LNCaP clone FGC (cell line): ENCODE measurements at places on chromosomes 5 and 9.

GRCh38 chr5:4097199-4097598 lies 501.6 kb downstream of the IRX1 start:
- DNase-seq: no peak

DNA sequence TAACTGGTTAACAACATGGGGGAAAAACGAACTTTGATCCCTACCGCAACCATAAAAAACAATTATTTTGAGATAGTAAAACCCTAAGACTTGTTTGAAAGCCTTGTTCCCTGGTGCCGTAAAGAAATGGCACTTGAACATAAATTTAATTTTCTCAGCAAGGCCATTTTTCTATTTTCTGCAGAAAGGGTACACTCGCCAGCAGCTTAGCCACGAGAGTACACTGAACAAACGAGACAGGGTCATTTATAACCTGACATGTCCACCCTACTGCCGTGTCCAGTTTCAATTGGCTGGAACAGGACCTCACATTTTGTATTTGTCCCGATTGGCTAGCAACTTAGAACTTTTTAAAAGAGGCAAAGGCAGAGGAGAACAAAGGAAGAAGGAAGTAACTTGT lies 26.8 kb downstream of the FBXW11 start:
- no peak for DNase-seq

DNA sequence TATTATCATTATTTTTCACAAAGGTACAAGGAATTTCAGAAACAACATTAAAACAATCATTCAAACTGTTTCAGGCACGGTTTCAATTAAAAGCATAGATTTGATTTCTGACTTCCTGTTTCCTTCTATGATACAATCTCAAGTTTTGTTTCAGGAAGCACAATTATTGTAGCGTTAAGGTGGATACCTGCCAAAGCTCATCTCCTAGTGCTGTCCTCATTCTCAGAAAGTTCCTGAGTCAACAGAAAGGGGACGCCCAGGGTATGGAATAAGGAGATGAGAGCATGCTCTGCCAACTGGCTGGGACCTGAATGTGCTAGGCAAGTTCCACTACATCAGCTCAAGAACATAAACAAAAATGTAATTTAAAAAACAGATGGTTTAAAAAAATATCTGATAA lies 2.0 kb upstream of the TRIM14 start:
- peak; percentile 99 for DNase-seq

DNA sequence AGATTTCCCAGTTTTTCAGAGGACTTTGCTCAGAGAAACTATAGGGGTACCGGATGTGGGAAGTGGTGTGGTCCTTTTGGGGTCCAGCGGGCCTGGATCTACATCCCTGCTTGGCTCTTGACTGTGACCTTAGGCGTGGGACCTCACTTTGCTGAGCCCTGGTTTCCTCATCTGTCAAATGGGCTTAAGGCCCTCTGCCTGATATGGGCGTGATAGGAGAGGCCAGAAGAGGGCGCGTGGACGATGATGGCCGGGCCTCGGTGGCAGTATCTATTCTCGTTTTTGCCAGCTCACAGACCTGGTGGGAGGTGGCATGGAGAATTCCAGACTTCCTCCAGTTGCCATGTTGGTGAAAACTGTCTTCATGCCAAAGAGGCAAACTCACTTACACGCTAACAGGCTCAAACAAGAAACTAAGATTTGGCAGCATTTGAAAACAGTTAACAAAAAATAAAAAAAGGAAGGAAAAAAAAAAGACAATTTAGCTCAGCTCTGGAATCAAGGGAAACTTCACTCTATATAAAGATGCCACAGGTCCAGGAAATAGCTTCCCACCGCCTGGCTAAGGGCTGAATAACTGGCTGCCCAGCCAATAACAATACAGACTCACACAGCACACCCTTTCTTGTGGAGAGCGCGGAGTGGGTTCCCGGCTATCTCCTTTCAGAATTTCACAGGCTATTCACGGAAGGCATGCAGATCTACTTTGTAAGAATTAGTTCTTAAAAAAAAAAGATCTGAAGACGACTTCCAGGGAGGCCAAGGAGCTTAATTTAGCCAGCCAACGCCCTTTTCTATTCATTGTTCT lies 1.7 kb downstream of the SH3PXD2B start:
- no peak for DNase-seq

DNA sequence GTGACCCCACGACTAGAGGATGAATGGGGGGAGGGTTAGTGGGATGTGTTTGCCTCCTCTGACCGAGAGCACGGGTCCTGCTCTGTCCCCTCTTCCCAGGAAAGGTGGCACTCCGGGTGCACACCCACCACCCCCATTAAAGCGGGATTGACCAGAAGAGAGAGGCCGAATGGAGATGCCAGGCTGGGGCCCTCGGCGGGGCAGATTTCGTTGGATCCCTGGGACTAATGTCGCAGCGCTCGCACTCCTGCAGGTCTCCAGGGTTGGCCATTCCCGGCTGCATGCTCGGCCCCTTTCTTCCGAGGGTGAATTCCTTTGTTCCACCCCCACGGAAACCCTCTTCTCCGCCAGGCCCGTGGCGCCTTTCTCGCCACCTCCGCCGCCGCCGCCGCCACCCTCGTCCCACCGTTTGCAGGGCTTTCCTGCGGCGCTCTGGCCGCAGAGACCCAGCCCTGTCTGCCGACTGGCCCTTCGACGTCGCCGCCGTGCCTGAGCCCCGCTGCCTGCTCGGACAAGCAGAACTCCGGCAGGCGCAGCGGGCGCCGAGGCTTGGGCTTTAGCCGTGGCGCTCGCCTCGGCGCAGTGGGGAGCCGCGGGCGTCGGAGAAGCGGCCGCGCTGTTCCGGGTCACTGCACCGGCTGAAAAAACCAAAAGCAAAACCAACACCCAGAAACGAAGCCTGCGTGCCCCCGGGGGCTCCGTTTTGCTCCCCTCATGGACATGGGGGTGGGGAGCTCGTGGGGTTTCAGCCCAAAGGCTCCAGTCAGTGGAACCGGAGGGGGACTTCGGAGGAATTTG lies 11.8 kb downstream of the LMX1B start:
- DNase-seq: no peak

GRCh38 chr9:110213413-110214044 lies 5.6 kb upstream of the C9orf152 start:
- no peak for DNase-seq

DNA sequence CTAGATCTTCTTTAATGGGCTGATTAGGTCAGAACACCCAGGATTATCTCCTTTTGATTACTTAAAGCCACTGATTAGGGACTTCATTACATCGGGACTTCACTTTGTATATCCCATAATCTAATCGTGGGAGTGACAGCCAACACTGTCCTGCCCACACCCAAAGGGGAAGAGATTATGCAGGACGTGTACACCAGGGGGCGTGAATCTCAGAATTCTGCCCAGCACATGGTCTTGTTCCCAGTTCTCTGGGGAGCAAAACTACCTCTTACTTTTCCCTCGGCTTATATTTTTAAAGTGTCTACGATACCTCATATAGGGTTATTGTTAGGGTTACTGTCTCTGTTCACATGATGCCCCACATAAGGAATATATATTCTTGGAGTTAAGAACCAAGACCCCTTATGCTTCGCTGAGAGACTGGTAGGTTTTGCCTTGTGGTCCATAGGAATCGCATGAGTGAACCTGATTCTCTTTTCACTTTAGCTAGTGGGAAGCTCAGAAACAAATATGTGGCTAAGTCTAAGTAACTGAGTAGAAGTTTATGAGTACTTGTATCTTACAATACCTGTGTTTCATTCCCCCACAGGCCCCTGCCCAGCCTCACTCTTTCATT lies 192.7 kb downstream of the GNA14 start:
- DNase-seq: no peak

GRCh38 chr5:173689737-173690360 lies 73.4 kb upstream of the BOD1 start:
- no peak for DNase-seq

GRCh38 chr5:14011089-14012020 lies 66.9 kb upstream of the DNAH5 start:
- DNase-seq: peak; percentile 50

DNA sequence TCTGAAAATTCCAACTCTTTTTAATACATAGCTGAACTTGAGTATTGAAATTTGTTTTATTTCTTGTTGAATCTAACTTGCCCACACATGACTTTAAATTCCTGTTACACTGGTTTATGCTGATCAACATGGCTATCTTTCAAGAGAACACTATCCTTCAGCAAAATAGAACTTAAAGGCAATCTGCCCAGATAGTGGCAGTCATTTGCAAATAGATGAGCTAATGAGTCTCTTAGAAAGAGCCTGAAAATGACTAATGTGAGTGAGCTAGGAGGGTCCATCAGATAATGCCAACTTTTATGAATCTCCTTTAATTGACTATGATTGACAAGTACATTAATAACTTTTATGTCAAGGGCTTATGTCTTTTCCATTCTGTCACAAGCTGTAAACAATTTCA lies 1360.8 kb upstream of the C9orf72 start:
- peak; percentile 36 for DNase-seq

DNA sequence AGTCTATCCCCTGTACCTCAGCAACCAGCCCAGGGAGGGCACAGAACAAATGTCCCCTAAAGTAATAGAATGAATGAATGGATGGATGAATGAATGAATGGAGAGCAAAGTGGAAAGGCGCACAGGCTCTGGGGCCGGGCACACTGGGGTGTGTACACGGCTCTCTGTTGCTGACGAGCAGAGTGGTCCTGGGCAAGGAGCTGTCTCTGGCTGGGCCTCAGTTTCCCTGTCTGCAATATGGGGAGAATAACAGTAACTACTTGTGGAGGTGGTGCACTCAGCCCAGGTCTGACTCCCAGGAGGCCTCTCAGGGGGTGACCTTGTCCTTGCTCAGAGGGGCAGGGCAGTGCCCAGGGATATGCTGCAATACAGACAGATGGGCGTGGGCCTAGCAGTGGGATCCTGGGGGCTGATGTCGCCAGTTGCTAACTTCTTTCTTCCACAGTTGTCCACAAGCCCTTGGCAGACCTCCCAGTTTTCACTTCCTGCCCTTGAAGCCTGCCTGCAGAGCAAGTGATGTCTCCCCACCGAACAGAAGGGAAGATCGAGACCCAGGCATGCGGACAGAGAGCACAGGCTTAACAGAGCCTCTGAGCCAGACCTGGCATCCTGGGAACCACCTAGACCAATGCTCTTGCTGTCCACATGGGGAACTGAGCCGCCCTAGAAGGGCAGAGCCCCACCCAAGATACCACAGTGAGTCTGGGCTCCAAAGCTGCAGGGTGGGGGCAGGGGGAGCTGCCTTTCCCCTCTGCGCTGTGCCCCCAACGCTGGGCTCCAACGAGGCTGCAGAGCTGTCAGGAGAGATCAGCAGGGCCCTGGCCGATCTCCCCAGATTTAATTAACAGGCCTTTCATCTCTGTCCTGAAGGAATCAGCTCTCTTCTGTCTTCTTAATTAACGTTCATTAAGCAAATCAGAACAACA lies 13.6 kb upstream of the LAMC3 start:
- DNase-seq: no peak

DNA sequence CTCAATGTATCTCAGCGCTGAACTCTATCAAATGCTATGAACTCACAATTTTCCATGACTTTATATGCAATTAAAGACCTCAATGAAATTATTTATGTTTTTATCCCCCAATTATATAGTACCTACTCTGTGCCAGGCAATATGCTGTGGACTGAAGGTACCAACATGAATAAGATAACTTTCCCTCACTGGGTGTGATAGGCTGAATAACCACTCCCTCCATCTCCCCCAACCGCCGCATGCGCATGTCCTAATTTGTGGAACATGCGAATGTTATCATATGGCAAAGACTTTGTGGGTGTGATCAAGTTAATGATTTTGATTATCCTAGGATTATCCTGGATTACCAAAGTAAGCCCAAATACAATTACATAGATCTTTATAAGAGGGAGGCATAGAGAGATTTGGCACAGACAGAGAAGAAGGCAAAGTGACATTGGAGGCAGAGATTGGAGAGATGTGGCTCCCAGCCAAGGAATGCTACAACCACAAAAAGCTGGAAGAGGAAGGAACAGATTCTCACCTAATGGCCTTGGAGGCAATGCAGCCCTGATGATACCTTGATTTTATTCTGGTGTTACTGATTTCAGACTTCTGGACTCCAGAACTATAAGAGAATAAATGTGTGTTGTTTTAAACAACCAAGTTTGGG lies 149.1 kb upstream of the VCAN start:
- no peak for DNase-seq

DNA sequence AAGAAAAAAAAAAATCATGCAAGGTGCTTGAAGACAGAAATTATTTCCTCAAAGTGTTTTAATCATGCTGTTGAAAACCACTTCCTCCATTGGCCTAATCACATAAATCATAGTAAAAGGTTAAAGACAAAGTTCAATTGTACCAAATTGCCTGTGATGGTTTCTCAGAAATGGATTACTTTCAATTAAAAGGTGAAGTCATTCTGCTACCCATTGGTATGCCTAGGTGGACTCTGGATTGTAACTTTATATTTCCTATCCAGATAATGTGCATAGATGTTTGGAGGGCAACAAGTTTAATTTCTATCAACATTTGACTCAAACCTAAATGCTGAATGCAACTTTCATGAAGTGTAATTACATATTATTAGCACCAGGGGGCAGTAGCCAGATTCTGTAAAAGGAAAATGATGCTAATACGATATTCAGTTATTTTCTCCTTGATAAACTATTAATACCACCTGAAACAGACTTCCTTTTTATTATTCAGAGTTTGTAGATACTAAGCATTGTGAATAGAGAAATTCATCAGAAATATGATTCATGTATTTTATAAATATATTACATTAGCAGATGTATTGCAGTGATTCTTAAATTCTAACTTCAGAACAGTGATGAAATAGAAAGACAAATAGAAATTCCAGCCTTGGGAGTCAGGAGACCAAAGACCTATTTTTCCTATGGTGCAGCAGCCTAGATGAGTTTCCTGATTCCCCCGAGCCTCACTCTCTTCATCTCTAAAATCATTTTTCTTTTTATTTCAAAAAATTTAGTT lies 148.2 kb downstream of the CAAP1 start:
- no peak for DNase-seq

GRCh38 chr9:127078988-127079387 lies 43.4 kb downstream of the ANGPTL2 start:
- DNase-seq: no peak

- DNase-seq: peak; percentile 23
These were observed 85.5 kb upstream of the CTSL start for GRCh38 chr9:87640385-87640795.

- no peak for DNase-seq
These were observed 11.2 kb downstream of the SLC45A2 start for GRCh38 chr5:33973271-33973670.

DNA sequence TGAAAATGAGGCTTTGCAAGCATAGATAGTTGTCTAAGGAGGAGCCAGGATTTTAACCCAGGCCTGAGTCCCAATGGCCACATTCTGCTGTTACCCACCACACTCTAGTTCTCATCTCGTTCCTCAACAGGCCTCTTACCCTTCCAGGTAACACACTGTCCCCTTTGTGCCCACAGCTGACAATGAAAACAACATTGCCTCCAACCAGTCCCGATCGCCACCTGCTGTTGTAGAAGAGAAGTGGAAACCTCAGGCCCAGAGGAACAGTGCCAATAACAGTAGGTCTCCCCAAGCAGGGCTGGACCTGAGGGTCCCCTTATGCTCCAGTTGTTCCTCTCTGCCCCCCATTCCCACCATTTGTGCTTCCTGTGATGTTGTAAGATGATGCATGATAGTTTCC lies 30.4 kb downstream of the AMBP start:
- DNase-seq: no peak
